HL-60 (cell line): ENCODE measurements at places on chromosomes 2 and 18.

DNA sequence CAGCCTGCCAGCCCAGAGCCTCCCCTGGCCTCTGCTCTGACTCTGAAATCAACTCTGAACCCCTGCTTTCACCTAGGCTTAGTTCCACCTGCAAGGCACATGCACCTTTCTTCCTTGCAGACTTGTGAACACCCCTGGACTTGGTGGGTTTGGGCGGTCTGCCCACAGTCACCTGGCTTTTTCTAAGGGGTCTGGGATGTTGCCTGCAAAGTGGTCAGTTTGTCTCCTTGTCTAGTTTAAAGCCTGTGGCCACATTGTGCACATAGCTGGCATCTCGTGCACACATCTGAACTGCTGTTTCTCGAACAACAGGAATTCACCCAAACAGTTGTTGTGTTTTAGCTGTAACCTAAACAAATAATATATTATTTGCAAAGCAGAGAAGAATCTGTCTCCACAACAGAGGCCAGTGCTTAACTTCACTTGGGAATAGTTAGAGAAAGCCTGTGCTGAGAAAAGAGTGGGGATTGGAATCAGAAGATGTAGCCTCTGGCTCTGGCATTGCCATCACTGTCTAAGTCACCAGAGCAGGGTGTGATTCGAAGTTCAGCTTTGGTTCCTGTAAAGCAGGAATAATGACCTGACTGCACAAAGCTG lies 108.5 kb downstream of the TMEM18 start:
- no peak for DNase-seq

DNA sequence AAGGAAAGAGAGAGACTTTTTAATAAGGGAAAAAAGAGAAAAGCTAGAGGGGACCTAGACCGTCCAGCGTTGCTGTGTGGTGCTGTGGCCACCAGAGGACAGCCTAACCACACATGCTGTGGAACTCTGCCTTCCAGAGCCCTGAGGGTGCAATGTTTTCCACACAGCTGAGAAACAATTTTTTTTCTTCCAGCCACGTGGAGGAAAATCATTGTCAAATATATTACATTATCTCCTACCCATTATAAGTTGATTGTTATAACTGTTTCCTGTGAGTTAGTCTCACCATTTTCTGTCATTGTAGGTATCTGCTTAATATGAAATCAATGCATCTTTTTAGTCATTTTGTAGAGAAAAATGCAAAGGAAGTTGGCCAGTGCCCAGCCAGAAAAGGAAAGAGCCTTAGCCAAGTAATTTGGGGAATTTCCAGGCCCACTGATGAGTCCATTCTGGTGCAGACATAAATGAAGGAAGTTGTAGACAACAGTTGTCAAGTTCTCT lies 5.9 kb upstream of the MRPL19 start:
- no peak for DNase-seq

- DNase-seq: no peak
Measured at GRCh38 chr2:58304843-58305242, 63.7 kb upstream of the FANCL start.

GRCh38 chr2:117271631-117272030 lies 542.9 kb upstream of the DDX18 start:
- no peak for DNase-seq

DNA sequence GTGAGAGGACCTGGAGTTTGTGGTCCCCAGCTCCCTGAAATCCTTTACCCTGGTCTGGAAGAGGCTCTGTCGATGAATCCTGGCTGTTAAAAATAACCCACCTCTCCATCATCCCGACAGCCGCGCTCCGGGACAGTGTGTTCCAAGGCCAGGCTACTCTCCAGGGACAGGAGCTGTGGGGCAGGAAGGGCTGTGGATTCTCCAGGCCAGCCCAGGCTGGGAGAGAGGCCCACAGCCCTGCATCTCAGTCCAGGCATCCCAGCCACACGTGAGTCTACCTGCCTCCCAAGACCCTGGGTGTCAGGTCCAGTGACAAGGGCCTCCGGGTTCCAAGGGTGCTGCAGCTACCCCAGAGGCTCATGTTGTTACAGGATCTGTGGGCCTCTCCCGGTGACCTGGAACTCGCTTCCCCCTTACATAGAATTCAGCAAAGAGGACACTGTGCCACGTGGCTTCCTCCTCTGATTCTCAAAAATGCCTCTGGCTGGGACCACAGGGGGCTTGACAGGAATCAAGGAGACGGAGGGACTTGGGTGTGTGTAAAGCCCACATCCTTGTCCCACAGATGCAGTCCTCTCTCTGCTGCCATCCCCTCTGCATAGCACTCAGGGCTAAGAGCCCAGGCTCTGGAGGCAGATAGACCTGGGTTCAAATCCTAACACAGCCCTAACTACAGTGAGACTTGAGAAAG lies 17.3 kb downstream of the ADRA2B start:
- DNase-seq: no peak

- DNase-seq: no peak
Measured at GRCh38 chr2:69600425-69600824, 43.1 kb downstream of the AAK1 start.
